Esophagus mucosa (tissue), 1 donor: ENCODE measurements at places on chromosomes 3 and 15. TPM values are rescaled to one million over a fixed set of nuclear protein-coding genes. Genes with fewer than 3 reads are reported as not detected.
A peak's percentile ranks its signal among the peaks of the same experiment; 100 is the strongest.

Gene LRTM1
- not detected for total RNA-seq

DNA sequence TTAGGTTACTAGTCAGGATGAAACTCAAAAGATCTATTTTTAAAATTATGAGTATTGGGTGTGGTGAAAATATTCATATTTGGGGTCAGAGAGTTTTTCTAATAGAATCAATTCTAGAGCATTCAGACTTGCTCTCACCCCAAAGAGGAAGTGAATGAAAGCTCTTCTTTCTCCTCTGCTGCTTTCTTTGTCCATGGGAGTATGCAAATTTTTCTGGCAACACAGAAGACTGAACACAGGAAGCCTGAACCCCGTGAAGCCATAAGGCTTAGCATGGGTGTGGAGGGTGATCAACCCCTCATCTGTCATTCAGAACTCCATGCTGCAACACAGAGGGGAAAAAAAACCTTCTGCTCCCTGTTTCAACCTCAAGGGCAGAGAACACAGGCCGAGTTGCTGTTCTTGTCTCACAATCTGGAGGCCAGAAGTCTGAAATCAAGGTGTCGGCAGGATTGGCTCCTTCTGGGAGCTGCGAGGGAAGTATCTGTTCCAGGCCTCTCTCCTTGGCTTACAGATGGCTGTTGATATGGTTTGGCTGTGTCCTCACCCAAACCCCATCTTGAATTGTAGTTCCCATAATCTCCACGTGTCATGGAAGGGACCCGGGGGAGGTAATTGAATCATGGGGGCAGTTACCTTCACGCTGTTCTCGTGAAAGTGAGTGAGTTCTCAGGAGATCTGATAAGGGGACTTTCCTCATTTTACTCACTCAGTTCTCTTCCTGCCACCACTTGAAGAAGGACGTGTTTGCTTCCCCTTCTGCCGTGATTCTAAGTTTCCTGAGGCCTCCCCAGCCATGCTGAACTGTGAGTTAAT, 33.7 kb upstream of the CD47 start:
- peak; percentile 89 for ATAC-seq

DNA sequence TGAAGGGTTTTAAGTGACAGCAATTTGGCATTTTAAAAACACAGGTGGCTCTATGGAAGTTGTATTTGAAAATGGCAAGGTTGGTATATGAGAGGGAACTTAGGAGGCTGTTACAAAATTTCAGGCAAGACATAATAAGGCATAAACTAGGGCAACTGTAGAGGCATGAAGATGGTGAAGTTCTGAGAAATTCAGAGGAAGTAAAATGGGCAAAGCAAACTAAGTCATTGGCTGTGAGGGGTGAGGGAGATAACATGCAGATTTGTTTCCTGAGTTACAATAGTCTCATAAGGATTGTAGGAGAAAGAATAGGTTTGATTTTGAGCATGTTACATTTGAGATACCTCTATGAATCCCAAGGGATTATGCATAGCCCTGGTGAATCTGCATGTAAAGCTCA, 302.9 kb upstream of the ARHGEF26 start:
- no peak for ATAC-seq

DNA sequence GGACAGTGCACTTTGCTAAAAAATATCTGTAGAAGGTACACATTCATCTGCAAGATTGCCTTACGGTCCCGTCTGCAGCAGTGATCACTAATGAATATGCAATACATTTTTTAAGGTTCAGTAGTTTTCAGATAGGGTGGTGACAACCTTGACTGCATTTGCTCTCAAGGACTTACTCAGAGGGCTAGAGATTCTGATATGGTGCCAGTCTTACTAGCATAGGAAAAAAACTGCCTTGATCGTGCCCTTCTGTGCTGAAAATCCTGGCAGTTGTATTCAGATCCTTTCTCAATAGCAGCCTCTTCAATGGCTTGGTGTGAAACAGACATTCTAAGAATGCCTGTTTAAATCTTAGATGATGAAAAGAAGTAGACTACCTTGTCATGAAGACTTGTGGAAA, 411.9 kb upstream of the CCDC54 start:
- no peak for ATAC-seq

DNA sequence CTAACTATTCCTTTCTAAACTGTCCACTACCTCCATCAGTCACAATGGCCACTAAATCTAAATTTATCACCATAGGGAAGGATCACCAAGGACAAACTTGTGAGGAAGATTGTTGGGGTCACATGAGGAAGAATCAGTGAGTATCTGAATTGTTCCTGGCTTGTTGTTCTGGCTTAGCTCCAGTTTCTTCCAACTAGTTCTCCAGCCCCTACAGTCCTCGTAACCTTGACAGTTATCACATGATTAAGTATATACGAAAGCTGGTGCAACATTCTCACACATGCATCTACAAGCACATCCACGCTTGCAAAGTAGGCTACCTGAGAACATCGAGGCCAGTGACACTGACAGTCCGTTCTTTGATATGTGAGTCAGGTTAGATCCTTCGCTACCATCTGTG, 46.0 kb downstream of the RUBCN start:
- no peak for ATAC-seq

- peak; percentile 27 for ATAC-seq
Observed at GRCh38 chr15:90664650-90665287, 52.4 kb upstream of the BLM start.

- no peak for ATAC-seq
Observed at GRCh38 chr3:128987302-128988100, 6.4 kb downstream of the CFAP92 start.

Gene SEMA3G
- total RNA-seq: 2.7 TPM

Gene CASR
- not detected for total RNA-seq

GRCh38 chr3:113825090-113825489, 13.5 kb upstream of the GRAMD1C start:
- peak; percentile 39 for ATAC-seq

DNA sequence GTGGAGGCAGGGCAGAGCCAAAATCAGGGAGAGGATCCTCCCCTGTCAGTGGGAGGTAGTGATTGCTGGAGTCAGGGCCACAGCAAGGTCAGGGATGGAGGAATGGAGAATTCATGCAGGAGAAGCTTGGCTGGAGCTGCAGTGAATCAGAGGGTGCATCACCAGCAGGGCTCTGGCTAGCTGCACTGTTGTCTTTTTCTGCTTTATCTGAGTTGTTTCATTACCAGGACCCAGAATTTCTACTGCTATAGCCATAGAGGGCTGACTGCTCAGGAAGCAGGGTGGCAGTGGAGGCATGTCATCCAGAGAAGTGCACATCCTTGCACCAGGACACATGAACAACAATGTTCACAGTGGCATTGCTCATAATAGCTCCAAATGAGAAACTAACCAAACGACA, 113.5 kb upstream of the GALNT15 start:
- no peak for ATAC-seq

Gene UQCC5
- total RNA-seq: 17.6 TPM

Gene GOLGA6D
- total RNA-seq: not detected

DNA sequence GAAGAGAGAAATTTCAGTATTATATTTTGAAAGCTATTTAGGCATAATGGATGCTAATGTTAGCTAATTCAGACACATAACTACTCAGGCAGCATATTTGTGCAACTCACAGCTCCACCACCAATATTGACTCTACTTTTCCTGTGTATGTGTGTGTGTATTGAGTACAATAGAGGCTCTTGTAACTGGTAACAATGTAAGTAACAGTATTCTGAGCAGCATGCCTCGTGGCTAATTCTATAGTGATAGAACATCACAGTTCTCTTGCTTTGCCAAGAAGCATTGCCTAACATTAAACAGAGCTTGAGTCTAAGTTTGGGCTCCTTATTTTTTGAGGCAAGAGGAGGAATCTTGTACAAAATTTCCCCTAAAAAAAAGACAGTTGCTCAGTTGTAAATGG, 98.6 kb upstream of the ARHGEF26 start:
- no peak for ATAC-seq

- no peak for ATAC-seq
Observed at GRCh38 chr3:2680236-2680635, 429.9 kb downstream of the IL5RA start.

GRCh38 chr3:61966200-61966599, 404.8 kb downstream of the PTPRG start:
- ATAC-seq: no peak
